ENCODE measurements at places on chromosomes 13 and 19.

DNA sequence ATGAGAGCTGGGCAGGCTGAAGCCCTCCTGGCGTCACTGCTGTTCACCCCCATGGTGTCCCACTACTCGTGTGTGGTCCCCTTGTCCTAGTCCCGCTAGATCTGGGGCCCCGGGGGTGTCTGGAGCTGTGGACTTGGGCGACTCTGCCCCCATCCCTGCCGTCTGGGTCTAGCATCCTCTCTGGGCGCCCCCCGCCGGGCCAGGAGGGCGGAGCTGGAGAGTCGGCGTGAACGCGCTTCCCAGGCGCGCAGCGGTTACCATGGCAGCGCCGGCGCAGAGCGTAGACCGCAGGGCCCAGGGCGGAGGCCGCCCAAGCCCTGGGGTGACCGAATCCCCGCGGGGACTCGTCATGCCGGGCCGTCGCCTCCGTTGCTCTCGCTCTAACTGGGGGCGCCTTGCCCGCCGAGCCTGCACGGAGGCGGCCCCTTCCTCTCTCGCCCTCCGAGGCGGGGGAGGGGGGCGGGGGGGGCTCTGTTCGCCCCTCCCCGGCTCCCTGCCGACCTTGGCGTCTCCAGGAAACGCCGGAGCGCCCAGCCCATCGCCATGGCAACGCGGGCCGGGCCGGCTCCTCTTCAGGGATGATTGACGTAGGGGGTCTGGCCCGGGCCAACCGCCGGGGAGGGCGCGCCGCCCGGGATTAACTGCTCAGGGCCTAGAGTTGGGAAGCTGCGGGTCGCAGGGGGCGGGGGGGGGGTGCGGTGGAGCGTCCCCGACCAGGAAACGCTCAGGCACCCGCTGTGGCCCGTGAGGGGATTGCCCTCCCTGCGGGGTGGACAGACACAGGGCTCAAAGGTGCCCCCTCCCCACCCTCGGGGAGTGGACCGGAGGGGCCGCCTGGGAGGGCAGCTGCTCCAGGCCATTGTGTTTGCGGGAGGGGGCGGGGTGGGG lies 8.9 kb downstream of the ISYNA1 start:
- DNase-seq, result peak; percentile 75

GRCh38 chr13:53131361-53131760 lies 102.7 kb downstream of the OLFM4 start:
- no peak for DNase-seq

GRCh38 chr19:51586103-51586728 lies 15.1 kb downstream of the ZNF175 start:
- no peak for DNase-seq

DNA sequence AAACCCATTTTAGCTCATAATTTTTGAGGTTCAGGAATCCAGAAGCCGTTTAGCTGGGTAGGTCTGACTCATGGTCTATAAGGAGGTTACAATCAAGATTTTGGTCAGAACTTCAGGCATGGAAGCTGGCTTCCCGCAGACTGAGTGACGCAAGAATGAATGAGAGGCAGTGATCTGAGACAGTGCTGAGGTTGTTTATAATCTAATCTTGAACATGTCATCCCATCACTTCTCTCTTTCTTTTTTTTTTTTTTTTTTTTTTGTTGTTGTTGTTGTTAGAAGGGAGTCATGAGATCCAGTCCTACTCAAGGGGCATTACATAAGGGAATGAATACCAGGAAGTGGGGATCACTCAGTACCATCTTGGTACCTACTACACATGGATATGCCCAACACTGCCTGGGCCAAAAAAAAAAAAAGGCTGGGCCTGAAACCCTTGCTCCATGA lies 217.4 kb downstream of the DLEU7 start:
- DNase-seq, result peak; percentile 97

GRCh38 chr19:40923934-40924391 lies 41.9 kb upstream of the CYP2A7 start:
- no peak for DNase-seq

DNA sequence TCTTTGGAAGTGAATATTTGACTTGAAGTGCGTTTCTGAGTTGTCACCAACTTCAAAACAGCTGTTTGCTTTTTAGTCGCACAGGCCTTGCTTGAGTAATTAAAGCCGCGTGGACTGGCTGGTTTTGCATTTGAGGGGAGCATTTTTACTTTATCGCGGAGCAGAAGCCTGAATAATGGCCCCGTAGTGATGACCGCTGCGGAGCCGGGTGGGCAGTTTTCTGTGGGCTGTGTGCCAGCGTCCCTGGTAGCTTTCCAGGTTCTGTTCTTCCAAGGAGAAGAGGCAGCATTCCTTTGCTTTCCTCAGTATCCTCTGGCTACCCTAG lies 1.1 kb downstream of the NAA16 start:
- peak; percentile 43 for DNase-seq

GRCh38 chr19:43464134-43464775 lies 1.2 kb downstream of the LYPD3 start:
- DNase-seq, result no peak

- DNase-seq, result no peak
Measured at GRCh38 chr19:35805526-35806102, 7.0 kb downstream of the PRODH2 start.

- no peak for DNase-seq
Measured at GRCh38 chr13:51035978-51036377, 75.1 kb downstream of the C13orf42 start.

DNA sequence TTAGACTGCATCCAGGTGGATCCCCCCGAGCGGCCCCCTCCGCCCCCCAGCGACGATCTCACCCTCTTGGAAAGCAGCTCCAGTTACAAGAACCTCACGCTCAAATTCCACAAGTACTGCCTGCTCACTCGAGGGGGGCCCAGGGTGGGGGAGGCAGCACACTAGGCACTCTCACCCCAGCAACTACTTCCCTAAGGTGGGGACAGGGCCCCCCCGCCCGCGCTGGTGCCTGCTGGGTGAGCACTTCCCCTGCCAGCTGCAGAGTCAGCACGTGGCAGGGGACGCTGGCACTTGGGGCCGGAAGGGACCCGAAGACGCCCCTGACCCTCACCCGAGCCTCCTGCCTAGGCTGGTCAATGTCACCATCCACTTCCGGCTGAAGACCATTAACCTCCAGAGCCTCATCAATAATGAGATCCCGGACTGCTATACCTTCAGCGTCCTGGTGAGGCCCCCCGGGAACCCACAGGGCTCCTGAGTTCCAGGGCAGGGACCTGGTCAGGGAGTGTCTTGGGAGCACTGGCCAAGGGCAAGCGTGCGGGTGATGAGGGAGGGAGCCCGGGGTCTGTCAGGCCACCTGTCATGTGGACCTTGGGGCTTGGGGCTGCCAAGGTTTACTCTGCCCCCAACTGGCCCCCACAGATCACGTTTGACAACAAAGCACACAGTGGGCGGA lies 5.2 kb downstream of the MCOLN1 start:
- DNase-seq, result no peak

GRCh38 chr13:45278096-45278645 lies 62.8 kb downstream of the TPT1 start:
- peak; percentile 15 for DNase-seq

GRCh38 chr19:18737954-18738351 lies 53.2 kb downstream of the COMP start:
- no peak for DNase-seq

DNA sequence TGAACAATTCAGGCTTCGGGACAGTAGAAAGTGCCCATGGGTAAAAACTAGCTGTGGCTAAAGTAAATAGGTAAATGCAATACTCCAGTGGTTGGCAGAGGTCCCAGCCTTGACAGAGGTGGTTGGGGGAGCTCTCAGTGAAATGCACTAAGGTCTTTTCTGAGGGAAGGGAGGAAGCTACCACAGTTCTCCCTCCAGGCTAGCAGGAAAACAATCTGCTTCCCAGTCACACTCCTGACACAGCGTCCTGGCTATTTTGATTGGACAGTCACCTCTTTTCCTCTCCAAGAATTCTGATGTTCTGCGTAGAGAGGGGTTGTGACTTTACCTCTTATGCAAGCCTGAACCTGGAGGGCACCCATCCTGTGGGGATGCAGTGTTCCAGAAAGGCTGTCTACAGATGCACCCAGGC lies 128.7 kb downstream of the CYSLTR2 start:
- no peak for DNase-seq

GRCh38 chr13:21868823-21869222 lies 197.9 kb downstream of the FGF9 start:
- no peak for DNase-seq

- no peak for DNase-seq
Measured at GRCh38 chr19:1450735-1451731, 1.1 kb downstream of the APC2 start.

Measured in amniotic epithelial cell (primary cell).